ENCODE measurements at places on chromosomes 2 and 18.

DNA sequence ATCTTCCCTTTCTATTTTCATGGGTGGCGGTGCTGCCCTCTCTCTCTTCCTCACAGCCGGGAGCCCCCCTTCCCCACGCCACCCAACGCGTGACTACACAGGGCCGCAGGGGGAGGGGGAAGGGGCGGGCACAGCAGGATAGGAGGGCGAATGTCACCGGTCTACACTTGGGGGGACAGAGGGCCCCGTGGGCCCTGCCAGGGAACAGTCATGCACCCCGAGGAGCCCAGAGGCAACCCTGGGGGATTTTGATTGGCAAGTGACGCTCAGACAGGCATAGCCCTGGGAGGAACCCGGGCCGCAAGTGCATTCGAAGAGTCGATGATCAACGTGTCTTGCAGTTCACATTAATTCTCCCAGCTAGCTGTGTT, 91.1 kb upstream of the ANKRD30BL start:
- DNase-seq = no peak

DNA sequence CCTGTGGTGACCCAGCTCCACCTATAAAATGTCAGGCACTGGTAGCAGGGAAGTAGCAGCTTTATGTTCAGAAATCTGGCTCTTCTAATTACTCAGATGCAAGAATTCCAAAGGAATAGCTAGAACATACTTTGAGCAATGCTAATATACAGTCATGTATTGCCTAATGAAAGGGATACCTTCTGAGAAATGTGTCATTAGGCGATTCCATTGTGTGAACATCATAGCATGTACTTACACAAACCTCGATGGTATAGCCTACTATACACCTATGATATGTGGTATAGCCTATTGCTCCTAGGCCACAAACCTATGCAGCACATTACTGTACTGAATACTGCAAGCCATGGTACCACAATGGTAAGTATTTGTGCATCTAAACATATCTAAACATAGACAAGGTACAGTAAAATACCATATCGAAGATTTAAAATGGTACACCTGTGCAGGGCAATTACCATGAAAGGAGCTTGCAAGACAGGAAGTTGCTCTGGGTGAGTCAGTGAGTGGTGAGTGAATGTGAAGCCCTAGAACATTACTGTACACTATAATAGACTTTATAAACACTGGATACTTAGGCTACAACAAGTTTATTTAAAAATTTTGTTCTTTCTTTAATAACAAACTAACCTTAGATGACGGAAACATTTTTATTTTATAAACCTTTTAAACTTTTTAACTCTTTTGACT, 50.3 kb upstream of the ETAA1 start:
- DNase-seq = no peak

- DNase-seq = no peak
Observed at GRCh38 chr2:28394331-28394877, 1.7 kb downstream of the FOSL2 start.

- DNase-seq = no peak
Observed at GRCh38 chr18:6199777-6200176, 214.9 kb downstream of the L3MBTL4 start.

DNA sequence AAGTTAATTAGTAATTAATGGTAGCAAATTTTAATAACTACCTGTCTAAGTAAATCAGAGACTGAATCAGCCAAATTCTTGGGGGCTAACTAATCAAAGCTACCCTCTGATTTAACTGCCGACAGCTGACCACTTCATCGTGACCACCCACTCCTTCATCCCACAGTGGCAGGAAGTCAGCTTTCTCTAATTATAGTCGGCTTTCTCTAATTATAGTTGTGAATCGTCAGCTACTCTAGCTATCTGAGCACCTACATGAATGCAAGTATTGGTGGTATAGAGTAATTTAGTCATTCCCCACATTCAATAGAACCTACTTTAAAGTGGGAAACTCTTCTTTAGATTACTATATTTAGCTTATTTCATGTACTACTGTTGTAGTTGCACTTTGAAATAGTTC, 185.5 kb downstream of the PTGR3 start:
- no peak for DNase-seq

- no peak for DNase-seq
Observed at GRCh38 chr2:109006971-109007370, 18.0 kb upstream of the EDAR start.

DNA sequence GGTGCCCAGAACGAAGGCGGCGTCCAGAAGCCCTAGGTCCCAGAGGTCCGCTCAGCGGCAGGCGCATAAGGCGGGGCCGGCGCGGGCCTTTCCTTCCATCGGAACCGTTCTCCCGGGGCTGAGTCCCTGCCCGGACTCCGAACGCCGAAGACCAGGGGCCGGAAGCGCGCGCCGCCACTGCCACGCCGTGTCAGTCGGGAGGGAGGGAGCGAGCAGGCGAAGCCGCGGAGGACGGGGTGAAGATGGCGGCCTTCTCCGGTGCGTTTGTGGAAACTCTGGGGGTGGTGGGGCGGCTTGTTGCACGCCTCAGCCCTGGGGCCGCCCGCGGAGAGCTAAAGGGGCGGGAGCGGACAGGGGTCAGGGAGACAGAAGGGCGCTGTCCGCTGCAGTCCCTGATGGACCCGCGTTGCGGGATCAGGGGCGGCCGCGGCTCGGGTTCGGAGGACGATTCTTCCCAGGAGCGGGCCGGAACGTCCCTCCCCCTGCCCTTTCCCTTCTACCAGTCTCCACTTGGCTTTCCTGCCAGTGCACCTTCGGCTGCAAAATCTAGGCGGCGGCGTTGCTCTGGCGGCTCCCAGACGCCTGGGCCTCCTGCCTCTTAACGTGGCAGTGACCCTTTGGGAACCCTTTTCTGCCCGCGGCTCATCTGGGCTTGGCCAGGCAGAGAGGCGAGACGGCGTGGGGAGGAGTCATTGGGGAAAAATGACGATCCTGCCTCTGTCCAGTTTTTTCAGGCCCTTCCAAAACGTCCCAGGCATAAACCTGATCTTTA, at the start of gene DDX1:
DDX1 (plus strand) TSS at position 177 of the 772 bp plus-strand sequence; CDS start at position 243, 66 bp downstream.
- DNase-seq = peak; percentile 96

DNA sequence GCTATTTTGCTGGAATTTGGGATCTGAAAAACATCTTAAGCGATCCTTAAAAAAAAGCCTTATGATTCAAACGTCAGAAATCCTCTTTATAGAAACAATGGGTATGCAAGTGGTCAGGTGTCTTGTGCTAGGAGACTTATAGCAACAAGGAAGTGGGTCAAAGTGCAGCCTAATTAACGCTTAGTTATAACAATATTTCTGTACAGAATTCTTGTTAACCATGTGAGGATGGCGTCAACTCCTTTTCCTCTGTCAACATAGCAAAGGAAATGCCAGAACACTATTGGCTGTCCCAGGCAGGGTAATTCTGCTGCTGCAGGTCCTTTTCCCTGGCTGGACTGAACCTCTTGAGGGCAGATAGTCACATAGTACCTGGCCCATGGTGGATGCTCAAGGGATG, 189.4 kb downstream of the MSH2 start:
- DNase-seq = no peak

DNA sequence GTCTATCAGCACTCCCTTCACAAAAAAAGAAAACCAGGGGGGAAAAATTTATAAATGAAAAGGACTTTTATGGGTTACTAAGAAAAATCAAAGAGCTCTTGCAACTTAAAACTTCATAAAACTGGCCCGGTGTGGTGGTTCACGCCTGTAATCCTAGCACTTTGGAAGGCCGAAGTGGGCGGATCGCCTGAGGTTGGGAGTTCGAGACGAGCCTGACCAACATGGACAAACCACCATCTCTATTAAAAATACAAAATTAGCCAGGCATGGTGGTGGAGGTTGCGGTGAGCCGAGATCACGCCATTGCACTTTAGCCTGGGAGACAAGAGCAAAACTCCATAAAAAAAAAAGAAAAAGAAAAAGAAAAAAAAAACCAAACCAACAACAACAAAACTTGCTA, 1.7 kb downstream of the DIPK1C start:
- no peak for DNase-seq

GRCh38 chr2:202695166-202695565, 60.4 kb downstream of the FAM117B start:
- DNase-seq = no peak

GRCh38 chr2:86027196-86027921, 78.3 kb downstream of the POLR1A start:
- no peak for DNase-seq

DNA sequence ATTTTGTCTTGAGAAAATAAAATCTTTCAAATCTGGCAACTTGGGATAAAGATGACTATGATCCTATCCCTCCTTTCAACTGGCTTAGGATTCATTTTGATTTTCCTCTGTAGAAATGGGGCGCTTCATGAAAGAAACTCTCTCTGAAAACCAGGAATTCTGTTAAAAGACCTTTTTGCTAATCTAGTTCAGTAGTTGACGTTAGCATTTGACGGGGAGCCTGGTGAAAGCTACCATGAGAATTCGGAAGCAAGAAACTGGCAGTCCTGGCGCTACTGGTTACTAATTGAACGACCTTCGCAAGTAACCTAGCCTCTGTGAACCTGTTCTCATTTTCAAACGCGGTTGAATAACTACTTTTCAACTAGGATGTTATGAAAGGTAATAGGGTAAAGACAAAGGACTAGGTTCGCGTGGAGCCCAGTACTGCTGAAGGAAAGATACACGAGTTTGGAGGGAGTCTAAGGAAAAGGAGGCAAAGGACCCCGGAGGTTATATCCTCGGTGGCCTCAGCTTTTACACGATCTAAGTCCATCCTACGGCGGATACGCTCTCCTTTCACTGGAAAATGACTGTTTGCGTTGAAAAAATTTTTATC, 604 bp upstream of the STK11IP start:
- DNase-seq = no peak

GRCh38 chr18:59915606-59916005, 15.8 kb downstream of the PMAIP1 start:
- no peak for DNase-seq

DNA sequence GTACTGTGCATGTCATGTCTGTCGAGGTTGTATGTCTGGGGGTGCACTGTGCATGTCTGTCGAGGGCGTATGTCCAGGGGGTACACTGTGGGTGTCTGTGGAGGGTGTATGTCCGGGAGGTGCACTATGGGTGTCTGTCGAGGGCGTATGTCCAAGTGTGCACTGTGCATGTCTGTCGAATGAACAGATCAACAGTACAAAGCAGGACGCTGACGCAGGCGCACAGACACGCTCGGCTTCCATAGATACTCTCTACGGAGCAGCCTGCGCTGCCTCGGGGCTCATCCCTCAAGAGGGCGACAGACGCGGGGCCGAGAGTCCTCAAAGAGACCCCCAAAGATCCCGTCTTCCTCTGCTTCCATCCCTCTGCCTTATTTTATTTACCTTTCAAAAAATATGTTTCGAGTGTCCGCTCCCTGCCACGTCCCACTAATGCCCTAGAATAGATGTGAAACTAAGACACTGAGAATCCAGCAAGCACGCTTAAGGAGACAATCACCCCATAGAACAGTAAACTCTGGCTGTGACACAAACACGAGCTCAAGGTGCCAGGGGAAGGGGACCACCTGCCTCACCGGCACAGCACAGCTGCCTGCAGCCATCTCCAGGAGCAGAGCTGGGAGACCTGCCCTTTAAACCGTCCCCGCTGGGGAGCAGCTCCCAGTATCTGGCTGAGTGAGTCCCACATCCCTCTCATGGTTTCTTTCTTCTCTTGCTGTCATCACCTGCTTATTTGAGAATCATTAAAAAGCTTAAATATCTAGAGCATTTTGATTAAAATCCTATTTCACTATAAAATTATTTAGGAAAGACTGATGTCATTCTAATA, 250.5 kb upstream of the MYT1L start:
- peak; percentile 57 for DNase-seq

GRCh38 chr2:76752506-76752905, 769.7 kb downstream of the LRRTM4 start:
- no peak for DNase-seq

- DNase-seq = no peak
Observed at GRCh38 chr2:40658941-40659340, 207.1 kb upstream of the SLC8A1 start.

- no peak for DNase-seq
Observed at GRCh38 chr2:101509499-101510284, 34.8 kb upstream of the RFX8 start.

GRCh38 chr2:197092431-197092830, 165.9 kb upstream of the PGAP1 start:
- no peak for DNase-seq

GRCh38 chr2:230913406-230914143, 11.5 kb downstream of the GPR55 start:
- DNase-seq = no peak

- no peak for DNase-seq
Observed at GRCh38 chr2:206259376-206260187, 14.9 kb upstream of the ZDBF2 start.

- no peak for DNase-seq
Observed at GRCh38 chr2:40433736-40434135, 18.2 kb downstream of the SLC8A1 start.

DNA sequence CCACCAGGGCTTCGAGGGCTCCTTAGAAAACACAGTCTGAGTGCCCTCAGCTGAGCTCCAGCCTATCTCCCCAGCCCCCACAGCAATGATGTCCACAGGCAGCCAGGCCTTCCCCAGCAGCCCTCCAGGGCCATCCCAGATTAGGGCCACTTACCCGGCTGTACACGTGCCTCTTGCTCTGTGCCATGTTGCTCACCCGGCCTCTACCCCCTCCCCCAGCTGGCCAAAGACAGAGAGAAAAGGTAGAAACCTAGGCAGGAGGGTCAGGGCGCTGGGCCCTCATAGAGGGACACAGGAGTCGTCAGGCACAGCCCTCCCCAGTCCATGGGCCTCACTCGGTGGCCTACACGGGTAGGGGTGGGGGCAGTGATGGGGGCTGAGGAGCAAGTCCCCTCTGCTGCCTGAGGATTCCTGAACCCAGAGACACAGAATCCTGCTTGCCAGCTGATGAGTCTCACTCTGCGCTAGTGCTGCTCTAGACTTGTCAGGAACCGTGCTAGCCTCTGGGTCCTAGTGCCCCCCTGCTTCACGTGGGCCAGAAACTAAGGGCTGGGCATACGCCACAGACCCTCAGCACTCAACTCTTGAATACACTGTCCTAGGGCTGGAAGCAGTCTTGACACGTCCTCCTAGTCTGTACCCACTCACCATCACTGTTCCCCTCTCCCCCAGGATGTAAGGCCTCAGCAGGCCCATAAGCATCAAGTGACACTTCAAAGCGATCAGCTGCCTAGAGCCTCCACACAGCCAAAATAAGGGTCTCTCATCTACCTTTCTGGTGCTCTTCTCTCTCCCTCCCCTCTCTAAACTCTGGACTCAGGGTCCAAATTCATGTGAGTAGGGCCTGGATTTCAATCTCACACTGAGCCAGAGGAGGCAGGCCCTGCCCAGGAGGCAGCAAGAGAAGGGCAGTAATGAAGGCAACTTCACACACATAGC, at the start of gene DCTN1:
DCTN1 (minus strand) TSS at position 461 of the 939 bp plus-strand sequence; CDS start at position 187, 274 bp downstream.
- DNase-seq = no peak

DNA sequence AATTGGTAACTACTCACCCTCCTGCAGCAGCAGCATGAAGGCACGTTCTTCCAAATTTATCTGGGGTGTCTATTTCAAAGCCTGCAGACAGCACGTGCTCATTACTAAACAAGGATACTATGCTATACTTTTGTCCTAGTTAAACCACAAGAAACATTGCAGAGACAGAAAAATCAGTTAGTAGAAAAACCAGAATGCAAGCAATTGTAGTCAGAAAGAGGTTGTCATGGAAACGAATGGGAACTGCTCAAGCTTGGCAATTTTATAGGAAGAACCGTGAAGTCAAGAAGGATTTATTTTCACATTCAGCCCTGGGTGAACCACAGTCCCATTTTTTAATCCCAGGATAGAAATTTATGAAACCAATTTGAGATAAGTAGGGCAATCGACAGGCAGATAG, 162.2 kb upstream of the PGAP1 start:
- DNase-seq = no peak

GRCh38 chr2:98093146-98093545, 6.2 kb downstream of the VWA3B start:
- DNase-seq = no peak

All from mesenteric fat pad (tissue), 1 donor.